ENCODE measurements at places on chromosomes 5 and 9.

GRCh38 chr9:124790801-124791505 is 14.0 kb downstream of the OLFML2A start:
- no peak for DNase-seq

GRCh38 chr9:19451240-19452087 is 42.7 kb downstream of the ACER2 start:
- no peak for DNase-seq

DNA sequence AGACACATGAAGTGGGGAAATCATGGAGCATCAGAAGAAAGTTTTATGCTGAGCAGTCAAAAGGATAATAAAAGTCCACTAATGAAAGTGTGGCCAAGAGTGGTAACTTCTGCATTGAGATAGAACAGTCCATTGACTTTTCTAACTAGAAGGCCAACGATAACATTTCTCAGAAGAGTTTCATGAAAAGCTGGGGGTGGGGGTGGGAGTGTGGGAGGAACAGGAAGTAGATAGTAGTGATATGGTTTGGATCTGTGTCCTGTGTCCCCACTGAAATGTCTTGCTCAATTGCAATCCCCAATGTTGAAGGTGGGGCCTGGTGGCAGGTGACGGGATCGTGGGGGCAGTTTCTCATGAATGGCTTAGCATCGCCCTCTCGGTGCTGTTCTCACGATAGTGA is 36.2 kb upstream of the SNAPC3 start:
- DNase-seq, result no peak

GRCh38 chr9:1013021-1013420 is 36.6 kb downstream of the DMRT3 start:
- DNase-seq, result no peak

DNA sequence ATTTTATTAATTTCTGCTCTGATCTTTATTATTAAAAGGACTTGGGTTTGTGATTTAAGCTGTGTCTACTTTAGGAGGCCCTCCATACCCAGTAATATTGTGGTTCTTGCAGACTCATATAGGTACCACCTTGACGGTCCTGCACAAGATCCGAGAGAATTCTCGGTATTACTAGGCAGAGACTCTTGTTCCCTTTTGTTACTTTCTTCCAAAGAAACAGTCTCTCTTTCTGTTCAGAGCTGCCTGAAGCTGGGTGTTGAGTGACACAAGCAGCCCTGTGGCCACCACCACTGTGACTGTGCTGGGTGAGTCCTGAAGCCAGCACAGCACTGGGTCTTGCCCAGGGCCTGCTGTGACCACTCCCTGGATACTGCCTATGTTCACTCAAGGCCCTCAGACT is 666.6 kb downstream of the SEMA5A start:
- no peak for DNase-seq

DNA sequence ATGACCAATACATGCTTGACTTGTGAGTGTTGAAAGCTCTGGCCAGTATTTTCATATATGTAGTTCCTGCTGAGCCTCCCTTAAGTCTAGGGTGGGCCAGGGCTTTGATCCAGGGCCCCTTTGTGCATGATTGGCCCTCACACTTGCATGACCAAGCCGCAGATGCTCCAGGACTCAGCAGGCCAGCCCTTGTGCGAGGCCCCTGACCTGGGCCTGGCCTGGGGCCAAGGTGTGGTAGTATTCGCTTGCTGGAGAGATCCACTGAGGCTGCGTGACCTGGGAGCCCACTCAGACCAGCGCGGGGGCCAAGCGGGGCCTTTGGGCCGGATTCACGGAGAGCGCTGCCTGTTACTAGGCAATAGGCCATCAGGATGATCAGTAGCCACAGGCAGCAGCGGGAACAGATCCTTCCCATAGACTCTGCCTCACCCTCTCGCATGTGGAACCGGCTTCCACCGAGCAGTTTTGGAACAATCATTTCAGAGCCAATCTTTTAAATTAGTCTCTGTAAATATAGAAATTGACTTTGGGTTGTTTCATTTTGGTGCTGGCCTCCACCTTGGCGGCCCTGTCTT is 79.0 kb upstream of the PTCH1 start:
- DNase-seq, result no peak

DNA sequence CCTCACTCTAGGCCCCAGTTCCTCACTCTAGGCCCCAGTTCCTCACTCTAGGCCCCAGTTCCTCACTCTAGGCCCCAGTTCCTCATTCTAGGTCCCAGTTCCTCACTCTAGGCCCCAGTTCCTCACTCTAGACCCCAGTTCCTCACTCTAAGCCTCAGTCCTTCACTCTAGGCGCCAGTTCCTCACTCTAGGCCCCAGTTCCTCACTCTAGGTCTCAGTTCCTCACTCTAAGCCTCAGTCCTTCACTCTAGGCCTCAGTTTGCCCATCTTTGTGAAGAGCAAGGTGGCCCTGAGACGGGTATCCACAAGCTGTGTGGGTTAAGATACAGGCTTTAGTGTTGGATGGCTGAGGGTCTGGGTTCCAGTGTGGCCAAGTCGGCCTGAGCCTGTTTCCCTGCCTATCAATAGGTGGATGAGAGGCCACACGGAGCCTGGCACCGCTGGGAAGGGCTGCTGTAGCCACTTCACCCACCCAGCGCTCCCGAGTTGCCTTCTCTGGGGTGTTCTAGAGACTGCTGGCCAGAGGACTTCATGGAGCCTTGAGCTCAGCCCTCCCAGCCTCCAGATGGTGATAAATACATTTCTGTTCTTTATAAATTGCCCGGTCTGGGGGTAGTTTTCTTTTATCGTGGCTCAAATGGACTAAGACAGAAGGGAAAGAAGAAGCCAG is 150.2 kb downstream of the RXRA start:
- DNase-seq, result no peak

DNA sequence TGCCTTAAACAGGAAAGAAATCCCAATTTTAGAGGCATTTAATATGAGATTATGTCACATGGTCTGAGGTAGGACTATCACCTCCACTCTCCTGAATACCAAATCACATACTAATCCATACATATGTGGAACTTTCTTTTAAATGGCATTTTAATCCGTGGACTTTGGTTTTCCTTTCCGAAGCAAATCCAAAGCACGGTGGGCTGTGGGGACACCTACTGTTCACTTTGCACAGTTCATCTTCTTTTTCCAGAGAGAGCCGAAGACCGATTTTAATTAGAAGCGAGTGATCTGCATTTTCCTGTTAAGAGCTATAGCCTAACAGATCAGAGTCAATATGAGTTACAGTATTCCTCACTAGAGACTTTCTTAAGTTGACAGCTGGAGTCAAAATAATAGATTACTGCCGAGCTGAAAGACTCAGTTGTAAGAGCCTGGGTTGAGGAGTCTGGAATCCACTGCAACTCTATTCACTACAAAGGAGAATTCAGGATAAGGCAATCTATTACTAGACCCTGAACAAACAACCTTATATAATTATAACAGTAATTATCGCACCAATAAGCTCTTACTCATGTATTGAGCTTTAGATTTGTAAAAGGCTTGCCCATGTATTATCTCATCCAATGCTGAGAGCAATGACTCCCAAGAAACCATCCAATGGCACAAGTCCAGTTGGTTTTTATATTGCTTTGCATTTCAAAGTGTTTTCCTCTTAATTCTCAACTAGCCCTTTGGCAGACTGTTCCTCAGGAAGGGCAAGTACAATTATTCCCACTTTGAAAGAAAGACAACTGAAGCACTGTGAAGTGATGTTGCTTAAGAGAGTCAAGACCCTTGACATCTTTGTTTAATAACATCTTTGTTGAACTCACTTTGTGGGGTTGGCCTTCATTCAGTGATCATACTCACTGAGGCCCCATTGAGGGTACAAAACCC is 144.7 kb downstream of the TRPM6 start:
- DNase-seq, result no peak

- no peak for DNase-seq
Observed at GRCh38 chr5:132787076-132787475, 10.0 kb upstream of the SEPTIN8 start.

GRCh38 chr5:108093186-108093585 is 288.7 kb downstream of the FBXL17 start:
- no peak for DNase-seq

DNA sequence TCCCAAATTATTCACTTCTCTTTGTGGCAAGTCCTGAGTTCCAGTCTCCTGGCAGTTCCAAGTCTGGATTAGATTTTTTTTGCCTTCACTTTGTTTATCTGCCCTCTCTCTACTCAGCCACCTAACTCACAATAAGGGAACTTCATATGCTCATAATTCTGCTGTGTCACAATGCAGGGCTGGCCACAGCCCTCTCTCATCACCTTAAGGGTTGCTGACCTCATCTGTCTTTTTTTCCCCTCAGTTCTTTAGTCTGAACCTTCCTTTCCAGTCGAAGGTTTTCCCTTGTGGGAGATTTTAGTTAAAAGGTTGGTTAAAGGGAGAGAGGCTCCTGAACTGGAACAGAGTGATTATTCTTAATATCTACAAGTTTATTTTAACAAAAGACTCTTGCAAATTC is 4.1 kb downstream of the BAG1 start:
- no peak for DNase-seq

- DNase-seq, result no peak
Observed at GRCh38 chr5:172282272-172283019, 1.1 kb downstream of the UBTD2 start.

DNA sequence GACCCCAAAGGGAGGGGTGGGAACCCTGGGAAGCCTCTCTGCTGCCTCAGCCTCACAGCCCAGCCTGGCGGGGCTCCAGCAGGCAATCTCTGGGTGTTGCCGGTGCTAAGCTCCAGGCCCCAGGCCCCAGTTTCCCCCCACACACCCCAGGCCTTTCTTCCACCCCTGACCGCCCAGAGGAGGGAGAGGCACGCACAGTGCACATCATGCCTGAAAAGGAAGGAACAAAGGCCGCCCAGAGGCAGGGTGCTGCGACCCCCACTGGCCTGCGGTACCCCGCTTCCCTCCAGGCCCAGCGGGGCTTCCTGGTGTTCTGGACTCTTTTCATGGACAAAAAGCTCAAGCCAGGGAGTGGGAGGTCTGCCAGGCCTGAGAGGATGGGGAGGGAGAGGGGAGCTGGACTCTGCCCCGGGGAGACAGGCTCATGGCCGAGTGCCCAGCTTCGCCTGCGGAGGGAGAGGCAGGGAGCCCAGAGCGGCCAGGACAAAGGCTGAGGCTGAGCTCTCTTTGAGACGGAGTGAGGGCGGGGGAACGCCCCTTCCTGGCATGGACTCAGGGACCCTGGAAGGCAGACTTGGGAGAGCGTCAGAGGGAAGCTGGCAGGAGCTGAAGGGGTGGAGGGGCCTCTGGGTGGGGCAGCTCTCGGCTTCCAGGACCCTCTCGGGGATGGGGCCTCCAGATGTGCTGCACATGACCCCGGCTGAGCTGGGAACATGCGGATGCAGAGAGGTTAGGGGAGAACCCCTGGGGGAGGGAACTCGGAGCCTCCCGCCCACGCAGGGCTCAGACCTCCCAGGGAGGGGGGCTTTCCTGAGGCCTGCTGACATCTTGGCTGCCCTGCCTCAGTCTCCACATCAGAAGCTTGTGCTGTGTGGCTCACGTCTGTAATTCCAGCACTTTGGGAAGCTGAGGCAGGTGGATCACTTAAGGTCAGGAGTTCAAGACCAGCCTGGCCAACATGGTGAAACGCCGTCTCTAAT is 1.8 kb upstream of the ENTPD2 start:
- DNase-seq, result no peak

DNA sequence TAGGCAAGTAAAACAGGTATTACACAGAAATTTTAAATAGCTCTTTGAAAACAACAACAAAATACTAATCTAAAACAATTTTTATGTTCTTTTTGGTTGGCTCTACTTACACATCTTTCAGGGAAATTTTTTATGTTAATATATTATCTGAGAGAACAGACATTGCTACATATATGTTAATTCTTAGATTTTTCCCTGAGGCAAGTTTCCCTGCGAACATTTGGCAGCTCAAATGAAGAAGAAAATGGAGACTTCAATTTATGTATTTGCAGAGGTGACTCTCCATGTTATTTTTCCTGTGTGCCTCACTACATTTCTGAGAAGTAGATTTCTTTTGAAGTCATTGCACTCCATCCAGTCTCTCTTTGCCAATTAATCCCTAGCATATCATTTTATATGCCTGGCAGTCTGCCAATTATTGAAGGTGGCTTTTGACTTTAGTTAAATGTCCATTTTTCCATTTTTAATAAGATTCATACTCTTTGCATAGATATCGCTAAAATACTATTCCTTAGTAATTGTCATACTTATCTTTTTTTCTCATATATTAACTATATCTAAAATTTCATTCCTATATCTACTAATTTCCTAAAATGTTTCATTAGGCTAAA is 908.2 kb upstream of the CDH10 start:
- no peak for DNase-seq

- DNase-seq, result no peak
Observed at GRCh38 chr9:132592451-132592850, 10.0 kb downstream of the BARHL1 start.

GRCh38 chr5:157689942-157690689 is 18.8 kb downstream of the C5orf52 start:
- peak; percentile 34 for DNase-seq

DNA sequence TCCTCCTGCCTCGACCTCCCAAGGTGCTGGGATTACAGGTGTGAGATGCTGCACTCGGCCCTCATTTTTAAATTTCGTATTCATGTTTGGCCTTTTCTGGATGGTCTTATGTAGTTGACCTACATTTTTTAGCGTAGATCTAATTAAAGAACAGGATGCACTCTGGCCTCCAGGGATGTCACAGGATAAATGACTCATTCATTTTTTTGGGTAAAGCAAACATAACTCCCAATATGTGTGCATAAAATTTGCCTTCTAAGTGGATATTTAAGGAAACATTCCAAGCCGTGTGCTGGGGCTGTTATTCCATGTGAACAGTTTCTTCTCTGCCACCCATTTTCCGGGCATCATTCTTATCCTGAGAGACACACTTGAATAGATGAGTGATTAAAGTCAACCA is 501.6 kb downstream of the IRX1 start:
- no peak for DNase-seq

DNA sequence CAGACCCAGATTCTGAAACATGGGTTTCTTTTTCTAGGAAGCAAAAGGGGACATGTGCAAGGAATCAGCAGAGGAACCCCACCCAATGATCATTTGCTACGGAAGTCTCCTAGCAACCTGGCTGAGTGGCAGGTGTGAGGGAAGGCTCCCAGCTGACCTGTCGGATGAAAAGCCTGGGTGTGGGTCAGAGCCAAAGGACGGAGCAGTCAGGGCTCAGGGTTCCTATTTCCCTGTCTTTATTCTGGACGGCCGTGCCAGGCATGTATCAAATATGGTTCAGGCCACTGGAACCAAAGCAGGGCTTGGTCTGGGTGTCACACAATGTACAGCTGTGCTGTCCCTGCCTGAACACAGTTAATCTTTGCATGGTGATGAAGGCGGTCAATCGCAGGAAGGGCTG is 20.1 kb downstream of the STK10 start:
- DNase-seq, result no peak

DNA sequence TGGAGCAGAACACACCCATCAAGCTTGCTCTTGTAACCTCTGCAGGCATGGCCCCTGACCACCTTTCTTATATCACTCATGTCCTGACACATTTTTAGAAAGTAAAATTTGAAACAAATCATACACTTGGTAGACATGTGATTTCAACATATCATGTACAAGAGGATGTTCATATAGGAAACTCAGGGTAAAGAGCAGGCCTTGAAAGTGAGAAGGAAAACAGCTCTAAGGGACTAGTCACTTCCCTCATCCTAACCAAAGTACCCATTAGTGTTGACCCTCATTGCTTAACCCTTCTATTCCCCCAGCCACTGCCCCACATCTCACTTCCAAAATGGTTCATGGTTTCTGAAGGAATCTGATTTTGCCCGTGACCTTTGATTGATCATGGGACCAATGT is 492.4 kb upstream of the KLF4 start:
- no peak for DNase-seq
